Frontal cortex (tissue), 4 donors: ENCODE measurements at places on chromosomes 12 and 14. TPM values are rescaled to one million over a fixed set of nuclear protein-coding genes. Genes with fewer than 3 reads are reported as not detected.

The SMCO2 gene
- total RNA-seq: not detected

The TMEM19 gene
- 69.7 TPM for total RNA-seq

The CD69 gene
- total RNA-seq: not detected

The ADCK1 gene
- total RNA-seq: 5.7 TPM

- DNase-seq: no peak
Observed at GRCh38 chr12:92619026-92619425, 83.8 kb upstream of the PLEKHG7 start.

GRCh38 chr12:52582486-52582885 lies 8.8 kb upstream of the KRT74 start:
- DNase-seq: no peak

DNA sequence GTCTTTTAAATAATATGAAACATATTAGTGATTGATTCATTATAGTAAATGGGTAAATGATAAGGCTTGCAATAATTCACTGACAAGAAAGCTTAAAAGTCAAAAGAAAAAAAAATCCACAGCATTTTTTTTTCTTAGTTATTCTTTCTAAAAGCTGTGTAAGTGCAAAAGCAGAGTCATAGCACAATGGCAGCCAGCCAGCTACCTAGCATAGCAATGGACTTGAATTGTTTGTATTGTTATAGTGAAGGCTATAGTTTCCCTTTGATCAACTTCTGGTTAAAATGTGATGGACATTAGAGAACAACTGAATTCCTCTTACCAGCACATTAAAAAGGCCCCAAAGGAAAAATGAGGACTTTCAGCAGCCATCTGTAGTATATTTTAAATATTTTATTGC lies 232.1 kb downstream of the NAV3 start:
- no peak for DNase-seq

DNA sequence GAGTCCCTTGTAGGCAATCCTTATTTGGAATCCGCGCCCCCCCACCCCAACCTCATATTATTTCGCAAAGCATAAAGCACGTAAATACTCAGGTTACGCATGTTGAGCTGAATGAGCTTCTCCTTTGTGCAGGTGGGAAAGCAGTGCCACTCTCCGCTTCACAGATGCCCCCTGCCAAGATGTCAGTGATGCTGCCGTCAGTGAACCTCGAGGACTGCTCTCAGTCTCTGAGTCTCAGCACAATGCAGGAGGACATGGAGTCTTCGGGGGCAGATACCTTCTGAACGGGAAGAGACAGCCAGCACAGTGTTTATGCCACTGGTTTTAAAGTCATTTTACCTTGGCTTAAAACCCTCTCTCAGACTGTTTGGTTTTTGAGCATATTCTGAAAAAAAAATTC lies 90.1 kb upstream of the DACT1 start:
- no peak for DNase-seq

DNA sequence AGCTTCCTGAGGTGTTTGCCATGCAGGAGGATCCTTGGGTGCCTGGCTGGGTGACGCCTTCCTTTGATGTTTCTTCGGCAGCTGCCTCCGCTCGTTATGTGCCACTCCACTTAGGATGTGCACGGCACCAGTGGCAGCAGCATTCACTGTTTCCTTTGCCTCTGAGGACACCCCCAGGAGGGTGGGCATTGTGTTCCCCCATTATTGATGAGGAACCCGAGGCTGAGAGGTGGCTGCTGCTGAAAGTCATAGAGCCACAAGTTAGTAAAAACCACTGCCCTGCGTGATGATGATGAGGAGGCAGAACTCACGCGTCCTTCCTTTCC lies 41.2 kb downstream of the EP400 start:
- DNase-seq: no peak

- DNase-seq: no peak
Observed at GRCh38 chr14:37122919-37123639, 49.3 kb downstream of the SLC25A21 start.

- DNase-seq: no peak
Observed at GRCh38 chr12:53939141-53940108, 794 bp downstream of the HOXC13 start.

- no peak for DNase-seq
Observed at GRCh38 chr12:29187756-29188155, 38.7 kb downstream of the FAR2 start.

DNA sequence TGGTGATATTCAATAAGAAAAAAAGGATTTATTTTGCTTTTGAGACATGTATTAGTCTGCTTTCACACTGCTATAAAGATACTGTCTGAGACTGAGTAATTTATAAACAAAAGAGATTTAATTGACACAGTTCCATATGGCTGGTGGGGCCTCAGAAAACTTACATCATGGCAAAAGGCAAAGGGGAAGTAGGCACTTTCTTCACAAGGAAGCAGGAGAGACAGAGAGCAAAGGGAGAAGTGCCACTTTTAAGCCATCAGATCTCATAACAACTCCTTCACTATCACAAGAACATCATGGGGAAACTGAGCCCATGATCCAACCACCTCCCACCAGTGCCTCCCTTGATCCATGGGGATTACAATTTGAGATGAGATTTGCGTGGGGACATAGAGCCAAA lies 43.9 kb downstream of the BHLHE41 start:
- no peak for DNase-seq

GRCh38 chr14:36880276-36880675 lies 218.6 kb downstream of the PAX9 start:
- DNase-seq: no peak

- DNase-seq: no peak
Observed at GRCh38 chr14:76272774-76273173, 103.2 kb upstream of the ESRRB start.
